Choroid plexus epithelial cell (primary cell): ENCODE measurements at places on chromosomes 12 and 14.

DNA sequence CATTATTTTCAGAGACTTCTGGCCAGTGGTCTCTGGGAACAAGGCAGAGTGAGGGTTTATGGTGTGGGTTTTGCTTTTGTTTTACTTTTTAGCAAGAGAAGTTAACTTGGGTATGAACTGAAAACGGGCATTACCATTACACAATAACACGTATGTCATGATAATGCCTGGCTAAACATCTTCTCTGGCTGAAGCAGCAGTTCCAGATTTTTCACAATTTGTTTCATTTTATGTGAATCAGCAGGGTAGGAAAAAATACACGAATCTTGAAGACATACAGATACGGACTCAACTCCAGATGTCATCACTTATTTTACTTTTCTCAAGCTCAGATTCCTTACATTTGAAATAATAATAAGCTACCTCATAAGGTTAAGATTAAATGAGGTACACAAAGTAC, 2.5 kb upstream of the PCNX4 start:
- no peak for DNase-seq

- DNase-seq: peak; percentile 26
Measured at GRCh38 chr12:50520416-50521207, 15.8 kb downstream of the DIP2B start.

DNA sequence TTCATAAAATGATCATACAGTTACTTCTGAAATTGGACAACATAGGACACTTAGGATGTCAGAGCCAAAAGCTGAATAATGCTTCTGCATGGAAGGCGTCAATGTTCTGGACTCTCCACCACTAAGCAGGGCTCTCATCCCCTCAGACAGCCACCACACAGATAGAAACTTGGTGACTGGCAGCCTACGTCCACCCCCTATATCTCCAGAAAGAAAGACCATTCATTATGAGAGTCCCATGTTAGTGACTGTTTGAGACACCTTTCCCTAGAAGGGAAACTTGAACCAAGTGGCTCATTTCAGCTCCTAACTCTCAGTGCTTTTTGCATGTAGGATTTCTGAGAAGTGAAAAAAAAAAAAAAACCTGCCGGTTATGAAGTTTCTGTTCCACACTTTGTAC, 251.0 kb upstream of the FKBP4 start:
- DNase-seq: no peak

DNA sequence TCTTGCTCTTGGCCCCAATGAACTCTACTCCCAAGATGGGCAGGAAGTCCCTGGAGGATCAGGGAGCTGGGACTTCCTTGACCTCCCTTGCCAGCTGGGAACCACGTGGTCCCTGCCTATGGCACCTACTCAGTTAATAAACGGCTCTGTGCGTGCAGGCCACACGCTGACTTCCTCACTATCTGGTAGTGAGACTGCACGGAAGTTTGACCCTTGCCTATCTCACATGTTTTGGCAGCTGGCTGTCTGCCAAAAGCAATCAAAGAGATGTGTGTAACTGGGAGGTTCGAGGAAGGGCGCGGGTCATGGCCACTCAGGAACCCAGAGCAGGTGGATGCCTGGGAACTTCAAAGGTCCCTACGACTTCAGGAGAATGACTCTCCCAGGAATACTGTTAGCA, 57.9 kb downstream of the RFLNA start:
- peak; percentile 45 for DNase-seq

DNA sequence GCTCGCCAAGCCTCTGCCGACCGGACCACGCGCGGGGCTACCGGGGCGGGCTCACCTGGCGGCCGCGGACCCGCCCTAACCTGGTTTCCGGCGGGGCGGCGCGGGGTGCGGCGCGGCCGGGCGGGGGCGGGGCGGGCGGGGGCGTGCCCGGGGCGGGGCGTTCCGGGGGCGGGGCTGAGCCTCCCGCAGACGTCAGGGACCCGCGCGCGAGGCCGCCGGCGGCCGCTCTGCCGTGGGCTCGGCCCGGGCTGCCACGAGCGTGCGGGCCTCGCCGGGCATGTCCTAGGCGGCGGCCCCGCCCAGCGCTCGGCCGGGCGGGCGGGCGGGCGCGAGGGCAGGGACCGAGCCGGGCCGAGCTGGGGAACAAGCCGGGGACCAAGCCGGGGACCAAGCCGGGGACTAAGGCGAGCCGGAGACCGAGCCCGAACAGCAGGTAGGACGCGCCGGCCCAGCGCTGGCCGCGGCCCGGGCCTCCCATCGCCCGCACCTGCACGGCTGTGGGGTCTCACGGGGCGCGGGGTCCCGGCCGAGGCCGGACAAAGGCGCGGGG, at the start of gene CEP170B:
CEP170B (plus strand) TSS at position 188 of the 550 bp plus-strand sequence. CDS start 3,183 bp downstream, outside the sequence.
- DNase-seq: peak; percentile 29

DNA sequence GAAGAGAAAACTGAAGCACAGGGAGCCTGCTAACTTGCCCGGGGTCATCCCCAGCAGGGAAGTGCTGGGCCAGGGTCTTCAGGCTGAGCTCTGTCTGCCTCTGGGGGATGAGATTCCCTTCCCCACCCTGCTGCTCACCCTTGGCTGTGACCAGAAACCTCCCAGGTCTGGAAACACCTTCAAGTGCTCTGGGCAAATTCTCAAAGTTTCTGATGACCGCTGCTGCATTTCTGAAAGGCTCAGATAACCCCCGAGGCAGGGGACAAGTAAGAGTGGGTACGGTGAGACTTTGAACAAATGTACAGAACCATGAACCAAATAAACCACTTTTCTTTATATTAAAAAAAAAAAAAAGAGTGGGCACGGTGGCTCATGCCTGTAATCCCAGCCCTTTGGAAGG, 41.3 kb downstream of the LTBP2 start:
- DNase-seq: no peak

GRCh38 chr12:112555621-112556233, 137.0 kb downstream of the PTPN11 start:
- DNase-seq: no peak

DNA sequence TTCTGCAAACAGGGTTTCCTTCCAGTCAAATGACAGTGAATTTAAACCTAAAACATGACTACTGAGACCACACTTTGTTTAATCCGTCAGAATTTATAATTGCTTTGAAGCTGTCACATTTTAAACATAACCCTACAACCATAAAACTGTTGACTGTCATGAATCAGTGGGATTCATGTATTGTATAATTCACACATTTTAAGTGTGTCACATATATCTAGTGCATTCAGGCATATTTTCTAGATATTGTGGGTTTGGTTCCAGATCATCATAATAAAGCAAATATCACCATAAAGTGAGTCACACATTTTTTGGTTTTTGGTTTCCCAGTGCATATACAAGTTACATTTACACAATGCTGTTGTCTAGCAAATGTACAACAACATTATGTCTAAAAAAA, 304.4 kb downstream of the TMEM132D start:
- no peak for DNase-seq

- no peak for DNase-seq
Measured at GRCh38 chr12:112665958-112666357, 125.6 kb upstream of the RPH3A start.

GRCh38 chr12:80053051-80053790, 46.1 kb upstream of the OTOGL start:
- peak; percentile 83 for DNase-seq

DNA sequence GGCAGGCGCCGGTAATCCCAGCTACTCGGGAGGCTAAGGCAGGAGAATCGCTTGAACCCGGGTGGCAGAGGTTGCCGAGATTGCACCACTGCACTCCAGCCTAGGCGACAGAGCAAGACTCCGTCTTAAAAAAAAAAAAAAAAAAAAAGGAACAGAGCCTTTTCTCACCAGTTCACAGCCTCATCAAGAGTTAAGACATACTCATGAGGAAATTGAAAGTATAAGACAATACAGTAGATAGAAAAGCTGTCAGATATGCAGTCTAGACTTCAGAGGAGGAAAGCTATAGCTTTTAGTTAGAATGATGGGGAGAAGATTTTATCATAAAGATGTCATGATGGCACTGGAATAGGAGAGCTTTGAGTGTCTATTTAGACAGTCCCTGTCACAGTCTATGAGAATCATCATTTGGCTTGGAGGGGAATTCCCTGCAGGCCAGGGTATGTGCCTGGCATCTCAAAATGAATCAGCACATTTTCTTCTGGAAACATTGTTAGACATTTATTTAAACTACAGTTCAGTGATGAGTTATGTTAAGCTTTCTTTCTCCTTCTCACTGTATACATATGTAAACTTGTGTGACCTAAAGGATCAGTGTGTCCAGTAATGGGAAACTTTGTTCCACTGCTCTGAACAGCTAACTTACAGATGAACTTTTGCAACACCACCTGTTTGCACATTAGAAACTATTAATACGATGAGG, 2.9 kb upstream of the RAB35 start:
- no peak for DNase-seq

DNA sequence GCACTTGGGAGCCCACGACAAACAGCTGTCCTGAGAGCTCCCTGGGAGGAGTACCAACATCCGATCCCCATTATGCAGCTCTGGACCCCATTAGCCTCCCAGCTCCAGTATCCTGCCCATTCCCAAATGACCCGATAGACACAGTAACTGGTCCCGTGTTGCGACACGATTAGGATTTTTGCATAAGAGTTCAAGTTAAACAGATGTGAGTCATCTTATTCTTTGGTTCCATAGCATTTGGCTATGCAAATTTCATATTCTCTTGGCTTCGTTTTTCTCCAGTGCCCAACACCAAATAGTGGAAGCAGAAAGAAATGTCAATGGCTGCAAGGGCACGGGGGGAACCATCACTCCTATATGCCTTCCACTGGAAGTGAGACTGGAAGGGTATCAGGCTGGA, 43.0 kb upstream of the LRRC10 start:
- peak; percentile 39 for DNase-seq
